Fibroblast of skin of scalp (primary cell): ENCODE measurements at places on chromosomes 5 and 9.

DNA sequence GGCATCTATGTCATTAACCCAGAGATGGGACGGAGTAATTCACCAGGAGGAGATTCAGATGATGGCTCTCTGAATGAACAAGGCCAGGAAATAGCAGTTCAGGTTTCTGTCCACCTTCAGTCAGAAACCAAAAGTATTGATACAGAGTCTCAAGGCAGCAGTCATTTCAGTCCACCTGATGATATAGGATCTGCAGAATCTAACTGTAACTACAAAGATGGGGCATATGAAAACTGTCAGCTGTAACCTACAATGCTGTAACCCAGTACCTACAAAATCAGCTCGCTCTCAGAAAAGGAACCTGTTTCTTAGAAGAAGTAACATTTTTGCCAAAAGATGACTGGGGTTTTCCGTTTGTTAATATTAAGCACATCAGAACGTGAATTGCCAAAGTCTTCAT lies 14.7 kb downstream of the MFAP3 start:
- DNase-seq = no peak

DNA sequence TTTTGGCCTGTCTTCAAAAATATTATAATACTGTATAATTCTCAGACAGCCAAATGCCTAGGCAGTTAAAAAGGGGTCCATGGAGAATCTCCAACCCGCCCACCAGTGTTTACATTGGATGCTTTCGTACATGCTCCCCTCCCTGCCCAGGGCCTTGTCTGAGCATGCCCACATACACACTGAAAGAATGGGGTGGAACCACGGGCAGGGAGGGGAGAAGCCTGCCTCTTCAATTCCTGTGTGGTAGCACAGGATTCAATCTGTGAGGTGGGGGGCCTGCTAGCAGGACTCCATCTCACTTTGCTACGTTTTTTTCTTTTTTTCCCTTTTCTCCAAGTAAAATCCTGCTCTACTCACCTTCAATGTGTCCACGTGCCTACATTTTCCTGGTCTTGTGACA lies 314.7 kb upstream of the GRAMD2B start:
- no peak for DNase-seq

GRCh38 chr5:7779019-7780005 lies 71.6 kb downstream of the CFAP90 start:
- no peak for DNase-seq

DNA sequence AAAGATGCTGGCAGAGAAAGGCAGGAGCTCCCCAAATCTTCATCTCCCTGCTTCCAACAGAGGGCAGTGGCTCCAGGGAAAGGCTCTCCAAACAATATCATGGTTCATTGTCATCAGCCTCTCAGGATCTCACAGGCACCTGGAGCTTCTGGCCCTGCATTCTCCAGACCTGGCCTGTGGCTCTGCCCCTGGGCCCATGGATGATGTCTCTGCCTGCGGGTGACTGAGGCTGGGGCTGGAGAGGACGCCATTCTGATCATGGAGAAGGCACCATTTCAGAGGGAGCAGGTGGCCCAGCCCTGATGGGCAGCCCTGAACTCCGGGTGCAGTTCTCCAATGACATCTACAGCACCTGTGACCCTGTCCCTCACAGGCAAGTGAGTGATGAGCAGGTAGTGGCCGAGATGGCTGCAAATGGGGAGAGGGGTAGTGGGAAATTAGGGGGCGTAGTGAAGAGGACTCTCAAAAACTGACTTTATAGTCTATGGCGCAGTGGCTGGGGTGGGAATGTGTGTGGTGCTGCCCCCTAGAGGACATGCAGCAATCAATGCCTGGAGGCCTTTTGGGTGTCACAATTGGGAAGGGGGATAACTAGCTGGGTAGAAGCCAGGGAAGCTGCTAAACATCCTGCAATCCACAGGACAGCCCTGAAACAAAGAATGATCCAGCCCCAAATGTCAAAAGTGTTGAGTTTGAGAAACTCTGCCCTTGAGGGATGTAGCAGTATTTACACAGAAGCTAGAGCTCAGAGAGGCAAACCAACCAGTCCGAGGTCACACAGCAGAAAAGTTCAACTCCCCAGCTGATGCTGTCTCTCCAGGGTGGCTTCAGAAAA lies 3.2 kb downstream of the SH3PXD2B start:
- DNase-seq = peak; percentile 51

GRCh38 chr5:20445326-20445860 lies 457.4 kb upstream of the CDH18 start:
- DNase-seq = no peak

DNA sequence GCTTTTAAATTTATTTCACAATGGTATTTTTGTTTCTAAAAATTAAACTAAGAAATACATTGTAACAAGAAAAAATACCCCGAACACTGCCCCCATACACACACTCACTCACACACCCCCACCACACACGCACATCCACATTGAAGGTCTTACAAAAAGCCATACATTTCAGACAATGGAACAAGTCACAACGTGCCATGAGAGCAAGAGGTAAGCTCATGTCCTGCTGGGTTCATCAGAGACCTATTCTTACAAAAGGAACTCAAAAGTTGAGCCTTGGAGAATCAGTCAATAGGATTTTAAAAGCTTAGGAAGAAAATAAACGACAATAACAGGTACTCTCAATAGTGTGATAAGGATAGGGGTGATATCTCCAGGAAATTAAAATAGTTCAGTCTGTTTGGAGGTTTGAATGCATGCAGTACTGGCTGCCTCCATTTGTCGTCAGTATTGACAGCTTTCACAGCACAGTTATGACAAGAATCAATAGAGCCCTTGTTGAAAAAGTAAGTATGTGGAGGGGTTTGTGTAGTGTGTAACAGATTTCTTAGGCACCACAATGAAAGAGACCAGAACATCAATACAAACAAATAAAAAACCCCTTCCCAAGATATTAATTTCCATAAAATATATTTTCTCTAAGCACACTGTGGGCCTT lies 1826.2 kb upstream of the CDH6 start:
- DNase-seq = no peak

DNA sequence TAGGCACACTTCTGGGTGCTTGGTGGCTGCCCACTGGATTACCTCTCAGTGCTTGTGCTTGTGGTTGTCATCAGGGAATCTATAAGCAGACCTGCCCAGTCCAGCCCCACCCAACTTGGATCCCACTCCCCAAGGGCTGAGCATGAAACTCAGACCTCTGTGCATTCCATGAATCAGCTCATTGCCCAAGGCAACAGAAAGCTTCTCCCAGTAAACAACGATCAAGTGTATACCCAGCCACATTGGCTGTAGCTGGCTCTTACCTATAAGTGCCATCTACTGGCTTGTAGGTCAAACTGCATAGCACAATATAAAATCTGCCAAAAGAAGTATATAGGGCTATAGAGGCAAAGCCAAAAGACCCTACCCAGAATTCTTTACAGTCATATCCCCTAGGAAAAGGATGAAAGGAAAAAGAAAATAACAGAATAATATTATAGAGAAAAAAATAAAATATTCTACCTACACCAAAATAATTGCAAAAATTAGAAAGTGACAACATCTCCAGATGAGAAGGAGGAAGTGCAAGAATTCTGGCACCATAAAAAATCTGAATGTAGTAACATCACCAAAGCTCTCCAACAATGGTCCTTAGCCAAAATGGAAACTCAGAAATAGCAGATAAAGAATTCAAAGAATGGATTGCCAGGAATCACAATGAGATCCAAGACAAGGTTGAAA lies 321.0 kb upstream of the TRPC7 start:
- DNase-seq = peak; percentile 31

- DNase-seq = peak; percentile 26
Measured at GRCh38 chr5:74798977-74799911, 32.2 kb downstream of the NSA2 start.

- DNase-seq = no peak
Measured at GRCh38 chr9:38233343-38233742, 159.2 kb upstream of the ALDH1B1 start.

GRCh38 chr5:65970481-65971367 lies 44.3 kb downstream of the ERBIN start:
- DNase-seq = no peak

GRCh38 chr5:78587081-78587774 lies 61.3 kb downstream of the LHFPL2 start:
- DNase-seq = no peak
